Endothelial cell (in vitro differentiated cells): ENCODE measurements at places on chromosomes 5 and 9.

DNA sequence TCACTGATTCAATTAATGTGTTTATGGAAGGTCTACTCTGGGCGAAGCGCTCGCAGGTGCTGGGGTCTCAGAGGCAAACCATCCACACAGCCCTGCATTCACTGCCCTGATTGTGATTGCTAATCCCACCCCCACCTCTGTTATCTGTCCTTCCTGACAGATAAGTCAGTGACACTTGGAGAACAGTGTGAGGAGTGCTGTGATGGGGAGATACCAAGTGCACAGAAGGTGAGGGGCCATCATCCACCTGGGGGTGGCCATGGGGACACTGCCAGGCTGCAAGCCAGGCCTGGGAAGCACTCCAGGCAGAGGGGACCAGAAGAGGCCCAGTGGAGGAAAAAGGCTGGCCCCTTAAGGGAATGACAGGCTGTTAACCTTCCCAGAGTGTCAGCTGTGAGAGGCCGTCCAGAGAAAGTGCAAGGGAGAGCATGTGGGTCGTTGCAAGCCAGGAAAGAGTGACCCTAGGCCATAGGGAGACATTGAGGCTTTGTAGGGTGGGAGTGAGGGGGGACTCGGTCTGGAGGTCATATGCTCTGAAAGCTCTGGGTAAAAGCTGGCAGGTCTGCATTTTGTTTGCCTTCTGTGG is 18.0 kb downstream of the IL9 start:
- DNase-seq = no peak

DNA sequence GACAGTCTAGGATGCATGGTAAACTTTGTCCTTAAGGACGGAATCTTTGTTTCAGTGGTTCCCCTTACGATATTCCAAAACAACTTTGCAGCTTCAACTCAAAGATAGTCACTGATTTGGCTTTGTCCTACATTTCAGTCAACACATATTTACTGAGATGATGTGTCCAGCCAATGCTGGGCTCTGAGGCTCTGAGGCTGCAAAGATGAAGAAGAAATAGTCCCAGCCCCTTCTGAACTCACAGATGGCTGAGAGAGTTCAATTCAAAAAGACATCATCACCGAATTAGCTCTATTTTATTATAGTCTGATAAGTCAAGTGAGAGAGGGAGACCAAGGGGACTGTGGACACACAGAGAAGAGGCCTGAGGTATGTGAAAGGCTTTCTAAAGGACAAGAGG is 544.0 kb downstream of the ACTL7B start:
- no peak for DNase-seq

GRCh38 chr9:132750668-132751067 is 80.4 kb downstream of the GTF3C4 start:
- no peak for DNase-seq

GRCh38 chr5:67221487-67222242 is 25.1 kb upstream of the CD180 start:
- DNase-seq = no peak

GRCh38 chr5:130017173-130017572 is 112.9 kb downstream of the CHSY3 start:
- no peak for DNase-seq

DNA sequence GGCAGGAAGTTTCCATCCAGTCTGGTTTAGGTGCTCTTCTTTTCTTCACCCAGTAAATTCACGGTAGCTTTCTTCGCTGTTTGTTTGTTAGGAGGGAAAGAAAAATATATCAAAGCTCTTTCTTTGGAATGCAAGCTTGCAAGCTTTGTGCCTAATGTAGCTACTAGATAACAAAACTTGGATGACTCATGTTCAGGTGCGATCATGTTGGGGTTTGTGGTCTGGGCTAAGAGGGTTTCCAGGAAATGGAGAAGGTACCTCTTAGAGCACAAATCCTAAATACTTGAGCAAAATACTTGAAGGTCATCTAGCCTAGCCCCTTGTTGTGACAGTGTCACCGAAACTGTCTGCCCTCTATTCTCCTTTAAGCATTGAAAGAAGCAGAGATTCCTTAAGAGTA is 17.7 kb downstream of the SRP19 start:
- no peak for DNase-seq

DNA sequence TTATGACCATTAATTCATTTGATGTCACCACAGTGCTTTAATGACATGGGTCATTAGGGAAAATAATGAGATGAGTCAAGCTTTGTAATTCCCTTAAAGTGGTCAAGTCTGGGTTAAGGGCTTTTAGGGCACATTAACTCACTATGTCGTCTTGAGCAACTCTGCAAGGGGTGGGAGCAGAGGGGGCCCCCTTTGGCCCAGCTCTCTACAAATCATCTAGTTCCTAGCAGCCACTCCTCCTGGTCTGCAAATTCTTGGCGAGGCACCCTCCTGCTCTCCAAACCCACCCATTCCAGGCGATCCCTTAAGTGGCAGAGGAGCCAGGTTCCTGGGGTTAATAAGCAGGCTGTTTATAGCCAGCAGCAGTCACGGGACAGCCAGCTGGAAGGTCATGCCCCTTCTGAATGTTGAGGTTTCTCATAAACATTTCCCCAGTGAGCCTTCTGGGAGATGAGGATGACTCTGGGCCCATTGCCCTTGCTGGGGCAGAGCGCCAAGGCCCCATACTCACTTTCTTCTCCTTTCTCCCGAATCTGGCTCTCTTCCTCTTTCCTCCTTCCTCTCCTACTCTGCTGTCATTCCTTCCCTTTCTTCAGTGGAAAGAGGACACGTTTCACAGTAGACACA is 14.3 kb upstream of the GPX3 start:
- DNase-seq = no peak

DNA sequence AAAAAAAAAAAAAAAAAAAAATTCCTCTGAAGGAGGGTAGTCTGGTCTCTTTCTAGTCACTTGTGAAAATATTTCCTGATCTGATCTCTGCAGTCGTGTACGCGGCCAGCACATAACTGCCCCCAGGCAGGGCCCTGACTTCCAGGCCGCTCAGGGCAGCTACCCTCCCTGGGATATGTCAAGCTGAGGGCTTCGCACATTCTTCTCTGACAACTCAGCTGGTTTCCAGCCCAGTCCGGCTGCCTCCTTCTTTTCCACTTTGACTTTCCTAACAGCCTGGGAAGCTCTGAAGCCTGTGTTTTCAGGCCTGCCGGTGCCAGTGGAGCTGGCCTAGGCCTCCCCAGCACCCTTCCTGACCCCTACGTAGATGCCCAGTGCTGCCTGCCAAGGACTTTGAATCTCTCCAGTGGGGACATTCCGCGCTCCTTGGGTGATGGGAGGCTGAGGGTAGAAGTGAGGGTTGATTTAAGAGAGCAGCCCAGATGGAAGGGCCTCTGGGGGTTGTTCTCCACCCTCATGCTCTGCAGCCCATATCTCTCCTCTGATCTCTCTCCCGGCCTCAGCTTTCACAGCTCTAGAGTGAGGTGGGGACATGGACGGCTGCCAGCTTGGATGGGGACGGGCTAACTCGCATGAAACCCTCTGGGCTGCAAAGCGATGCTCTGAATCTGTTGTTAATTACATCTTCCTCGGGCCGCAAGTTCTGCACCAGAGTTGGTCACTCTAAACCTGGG is 20.7 kb downstream of the COL5A1 start:
- no peak for DNase-seq

- DNase-seq = no peak
Measured at GRCh38 chr5:36452424-36453006, 150.8 kb upstream of the RANBP3L start.

DNA sequence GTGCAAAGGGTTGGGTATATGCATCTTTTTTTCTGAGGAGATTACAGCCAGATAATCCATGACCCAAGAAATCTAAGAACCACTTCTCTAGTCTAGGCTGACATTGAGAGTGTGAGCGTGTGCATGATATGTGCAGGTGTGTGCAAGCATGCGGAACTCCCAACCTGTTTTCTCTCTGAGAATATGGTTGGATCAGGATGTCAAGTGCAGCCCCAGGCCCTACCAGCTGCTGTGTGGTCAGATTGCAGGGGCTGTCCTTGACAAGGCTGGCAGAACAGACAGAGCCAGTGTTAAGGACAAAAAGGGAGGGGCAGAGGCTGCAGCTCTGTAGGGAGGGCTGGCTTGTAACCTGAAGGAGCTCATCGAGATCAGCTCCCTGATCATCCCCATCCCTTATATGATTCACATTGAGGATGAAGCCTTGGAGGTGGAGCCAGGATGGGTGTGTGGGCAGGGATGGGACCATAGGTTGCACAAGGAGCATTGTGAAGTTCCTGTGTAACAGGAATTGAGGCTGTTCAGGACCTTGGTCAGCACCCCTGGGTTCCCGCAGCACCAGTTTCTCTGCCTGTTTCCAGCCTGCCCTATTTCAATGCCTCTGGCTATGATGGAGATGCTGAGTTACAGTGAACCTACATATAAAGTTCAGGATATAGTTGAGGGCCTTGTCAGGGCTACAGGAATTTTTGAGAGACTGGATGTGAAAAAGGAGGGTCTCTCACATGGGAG is 52.6 kb upstream of the ARAP3 start:
- DNase-seq = peak; percentile 77

GRCh38 chr5:112018846-112019245 is 261.9 kb upstream of the NREP start:
- DNase-seq = no peak

DNA sequence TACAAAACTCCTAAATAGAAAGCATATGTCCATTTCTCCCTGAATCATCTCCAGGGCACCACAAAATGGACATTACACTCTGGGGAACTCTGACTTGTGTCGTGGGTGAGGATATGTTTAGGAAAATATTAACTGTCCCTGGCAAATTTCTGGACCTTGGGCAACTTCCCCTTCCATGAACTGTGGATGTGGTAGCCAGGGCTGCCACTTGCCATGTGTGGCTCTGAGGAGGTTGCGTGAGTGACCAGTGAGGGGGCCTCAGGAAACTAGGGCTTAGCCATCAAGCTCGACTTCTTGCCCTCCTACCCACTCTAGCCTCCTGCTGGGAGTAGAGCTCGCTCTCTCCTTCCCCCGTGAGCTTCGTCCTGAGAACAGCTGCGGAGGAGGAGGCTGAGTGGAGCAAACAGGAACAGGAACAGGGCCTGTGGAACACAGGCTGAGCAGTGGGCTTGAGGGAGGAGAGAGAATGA is 13.8 kb upstream of the STC2 start:
- no peak for DNase-seq

- DNase-seq = no peak
Measured at GRCh38 chr9:135605238-135605781, 34.0 kb downstream of the GLT6D1 start.

- no peak for DNase-seq
Measured at GRCh38 chr5:10969684-10970180, 208.7 kb upstream of the DAP start.

GRCh38 chr5:159286420-159287035 is 23.4 kb downstream of the UBLCP1 start:
- no peak for DNase-seq

DNA sequence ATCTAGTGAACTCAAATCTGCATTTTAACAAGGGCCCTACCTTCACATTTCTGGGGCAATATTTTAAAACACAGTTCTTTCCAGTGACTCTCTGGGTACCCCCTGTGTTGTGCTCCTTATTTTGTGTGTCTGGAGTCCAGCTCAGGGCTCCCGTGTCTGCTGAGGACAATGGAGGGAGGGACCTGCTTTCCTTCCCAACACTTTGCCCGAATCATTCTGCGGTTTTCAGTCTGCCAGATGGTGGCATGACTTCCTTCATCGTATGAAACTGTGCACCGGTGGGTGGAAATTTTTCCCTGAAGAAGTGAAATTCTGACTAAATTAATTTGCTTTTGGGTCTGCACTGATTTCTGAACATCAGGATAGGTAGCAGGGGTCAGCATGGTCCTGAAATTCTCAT is 153.6 kb upstream of the CD180 start:
- DNase-seq = no peak

GRCh38 chr5:132203464-132203818 is 24.2 kb downstream of the P4HA2 start:
- DNase-seq = no peak

DNA sequence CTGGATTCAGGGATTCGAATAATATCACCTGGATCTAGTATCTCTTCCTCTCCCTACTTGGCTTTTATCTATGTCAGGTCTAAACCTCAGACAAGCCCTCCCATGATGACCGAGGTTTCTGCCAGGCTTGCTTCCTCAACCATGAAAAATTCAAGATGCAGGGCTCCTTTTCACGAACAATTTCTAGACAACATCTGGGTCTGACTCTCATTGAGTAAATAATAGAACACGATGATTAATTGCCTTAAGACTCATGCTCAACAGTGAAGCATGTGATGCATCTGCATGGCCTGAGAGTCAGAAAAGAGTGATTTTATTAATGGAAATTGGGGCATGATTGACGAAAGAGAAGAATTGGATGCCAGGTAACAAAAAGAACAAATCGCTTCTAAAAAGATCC is 277.2 kb upstream of the ZNF608 start:
- no peak for DNase-seq

- DNase-seq = peak; percentile 23
Measured at GRCh38 chr5:77560677-77561263, 68.7 kb upstream of the WDR41 start.

DNA sequence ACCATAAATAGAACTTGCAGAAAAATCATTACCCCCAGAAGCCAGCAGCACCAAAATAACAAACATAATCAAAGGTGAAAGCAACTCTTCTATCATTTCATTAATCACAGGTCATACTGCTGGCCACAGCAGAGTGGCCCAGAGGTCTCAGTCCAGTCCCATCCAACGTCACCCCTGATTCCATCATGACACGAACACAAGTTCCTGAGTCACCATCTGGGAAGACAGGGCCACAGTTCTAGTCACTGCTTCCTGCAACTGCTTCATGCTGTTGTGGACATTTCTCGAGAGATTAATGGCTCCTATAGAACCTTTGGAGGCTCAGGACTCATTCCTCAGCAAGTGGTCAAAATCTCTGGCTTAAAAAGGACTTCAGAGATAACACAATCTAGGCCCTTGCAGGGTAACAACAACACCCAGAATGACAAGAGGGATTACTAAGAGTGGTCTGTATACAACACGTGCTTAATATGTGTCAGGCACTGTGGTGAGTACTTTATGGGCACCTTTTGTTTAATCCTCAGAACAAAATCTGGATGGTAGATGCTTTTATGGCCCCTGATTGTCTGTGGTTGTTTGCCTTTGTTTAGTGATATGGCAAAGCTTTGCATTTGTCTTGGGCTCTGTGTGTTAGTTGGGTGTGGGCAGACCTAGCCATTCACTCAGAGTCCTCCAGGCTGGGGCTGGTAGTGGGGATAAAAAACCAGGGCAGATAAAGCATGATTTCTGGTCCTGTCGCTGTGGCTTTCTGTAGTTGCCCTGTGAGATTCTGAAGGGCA is 184.3 kb downstream of the DAB2IP start:
- no peak for DNase-seq

DNA sequence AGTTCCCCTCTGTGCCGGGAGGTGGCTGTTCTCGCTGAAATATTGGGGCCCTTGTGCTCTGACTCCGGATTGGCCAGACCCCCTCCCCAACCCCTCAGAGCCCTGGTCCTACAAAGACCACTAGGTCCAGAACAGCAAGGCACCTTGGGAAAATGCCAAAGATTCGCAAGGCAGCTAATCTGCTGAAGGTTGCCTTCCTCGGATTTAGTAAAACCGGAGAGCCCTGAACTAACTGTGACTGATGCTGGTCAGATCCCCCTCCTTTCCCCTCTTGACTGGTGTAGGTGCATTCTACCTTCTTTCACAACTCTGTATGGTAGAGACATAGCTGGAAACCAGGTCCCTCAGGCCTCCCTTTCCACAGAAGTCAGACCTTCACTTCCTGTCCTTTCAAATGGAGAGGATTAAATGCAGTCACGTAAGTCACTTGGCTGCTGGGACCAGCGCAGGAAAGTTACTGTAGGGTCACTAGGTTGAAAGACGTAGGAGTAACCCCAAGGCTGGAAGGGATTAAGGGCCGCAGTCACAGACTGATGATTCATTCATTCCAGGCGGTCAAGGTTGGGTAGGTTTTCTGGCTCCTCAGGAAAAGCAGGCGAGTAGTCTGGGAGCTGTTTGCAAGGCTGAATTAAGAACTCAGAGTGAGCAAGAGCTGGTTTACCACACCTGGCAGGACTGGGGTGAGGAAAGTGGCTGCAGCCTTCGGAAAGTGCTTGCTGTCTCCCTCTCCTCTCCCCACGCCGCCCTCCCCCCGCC is 5.3 kb downstream of the BARX1 start:
- no peak for DNase-seq
